ENCODE measurements at places on chromosomes 4 and X.
A peak's percentile ranks its signal among the peaks of the same experiment; 100 is the strongest.

DNA sequence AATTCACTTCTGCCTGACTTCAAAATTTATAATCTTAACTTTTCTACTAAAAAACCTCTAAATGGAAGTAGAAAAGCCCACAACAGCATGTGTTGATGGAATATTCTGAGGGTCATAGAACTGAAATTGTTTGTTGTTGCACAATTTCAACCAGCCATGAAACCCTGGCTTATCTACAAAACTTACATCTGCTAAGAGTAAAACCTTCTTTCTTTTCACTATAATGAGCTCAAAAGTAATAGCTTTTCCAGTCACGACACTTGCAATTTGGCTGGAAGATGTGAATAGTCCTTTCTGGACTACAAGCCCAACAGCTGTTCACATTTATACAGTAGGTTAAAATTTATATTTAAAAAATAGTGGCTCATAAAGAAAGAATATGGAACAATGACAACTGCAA is 250.0 kb downstream of the GPAT3 start:
- DNase-seq = no peak

DNA sequence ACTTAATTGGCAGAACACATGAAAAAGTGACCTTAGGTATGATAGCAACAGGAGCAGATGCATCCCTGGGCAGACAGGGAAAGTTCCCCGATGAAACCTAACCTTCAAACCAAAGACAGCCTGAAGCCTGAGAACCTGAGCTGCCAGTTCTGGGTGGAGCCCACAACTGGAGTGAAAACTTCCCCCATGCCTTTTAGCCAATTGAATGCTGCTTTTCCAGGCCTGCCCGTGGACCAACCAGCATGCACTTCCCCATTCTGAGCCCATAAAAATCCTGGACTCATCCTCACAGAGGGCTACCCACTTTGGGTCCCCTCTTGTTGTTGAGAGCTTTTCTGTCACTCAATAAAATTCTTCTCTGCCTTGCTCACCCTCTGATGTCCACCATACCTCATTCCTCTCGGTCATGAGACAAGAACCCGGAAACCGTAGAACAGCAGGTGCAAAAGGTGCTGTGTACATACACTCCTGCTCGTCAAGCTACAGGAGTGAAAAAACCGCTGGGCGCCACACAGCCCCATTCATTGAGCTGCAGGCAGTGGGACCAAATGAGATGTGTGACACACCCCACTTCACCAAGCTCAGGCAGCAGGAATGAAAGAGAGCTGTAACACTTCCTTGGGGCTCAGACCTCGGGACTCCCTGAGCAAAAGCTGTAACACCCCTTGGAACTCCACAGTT is 13.9 kb upstream of the SLC7A11 start:
- DNase-seq = no peak

- DNase-seq = no peak
These were observed 13.6 kb downstream of the G3BP2 start for GRCh38 chr4:75659512-75660031.

DNA sequence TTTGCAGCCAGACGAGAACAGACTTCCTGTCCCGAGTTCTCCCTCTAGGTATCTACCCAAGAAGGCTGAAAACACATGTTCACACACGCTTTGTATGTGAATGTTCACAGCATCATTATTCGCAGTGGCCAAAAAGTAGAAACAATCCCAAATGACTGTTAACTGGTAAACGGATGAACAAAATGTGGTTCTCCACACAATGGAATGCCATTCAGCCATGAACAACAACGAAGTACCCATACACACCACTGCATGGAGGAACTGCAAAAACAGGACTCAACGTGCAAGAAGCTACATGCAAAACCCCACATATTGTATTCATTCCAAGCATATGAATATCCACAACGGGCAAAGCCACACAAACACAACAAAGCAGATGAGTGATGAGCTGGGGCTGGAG is 45.0 kb downstream of the PDHA1 start:
- no peak for DNase-seq

- no peak for DNase-seq
These were observed 329.5 kb upstream of the ZFP42 start for GRCh38 chr4:187666034-187666433.

- DNase-seq = no peak
These were observed 123.9 kb downstream of the DMD start for GRCh38 chrX:33087411-33087810.

DNA sequence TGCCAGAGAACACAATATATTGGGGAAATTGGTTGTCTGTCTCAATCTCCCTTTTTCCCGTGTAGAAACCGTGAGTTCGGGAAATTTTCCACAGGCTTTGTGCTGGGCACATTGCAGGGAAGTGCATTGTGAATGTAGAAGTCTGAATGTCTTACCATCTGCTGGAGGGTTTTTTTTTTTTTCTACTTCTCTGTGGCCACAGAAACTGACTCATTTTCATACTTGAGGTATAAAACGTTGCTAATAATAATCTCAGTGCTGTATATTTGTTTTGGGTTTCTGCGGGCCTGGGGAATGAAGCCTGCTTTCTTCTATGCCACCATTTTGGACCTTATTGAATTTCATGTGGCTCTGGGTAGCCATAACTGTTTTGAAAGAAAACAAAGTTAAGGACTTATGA is 1001.2 kb downstream of the STIM2 start:
- DNase-seq = peak; percentile 61

DNA sequence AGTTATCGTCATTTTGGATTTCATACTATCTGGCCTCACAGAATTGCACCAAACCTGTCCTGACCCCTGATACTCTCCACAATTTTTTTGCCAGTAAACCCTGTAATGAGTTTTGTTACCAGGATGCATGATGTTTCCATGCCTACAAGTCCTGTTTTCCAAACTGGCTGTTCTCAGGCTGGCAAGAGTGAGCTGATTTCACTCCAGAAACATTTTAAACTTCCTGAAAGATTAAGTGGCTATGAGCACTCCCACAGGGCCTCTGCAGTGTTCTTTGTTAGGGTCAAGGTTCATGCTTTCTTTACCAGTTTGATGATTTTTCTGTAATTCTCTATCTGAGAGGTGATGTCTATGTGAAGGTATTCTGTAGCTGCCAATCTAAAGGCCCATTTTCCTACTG is 31.7 kb upstream of the PDLIM3 start:
- DNase-seq = peak; percentile 82

DNA sequence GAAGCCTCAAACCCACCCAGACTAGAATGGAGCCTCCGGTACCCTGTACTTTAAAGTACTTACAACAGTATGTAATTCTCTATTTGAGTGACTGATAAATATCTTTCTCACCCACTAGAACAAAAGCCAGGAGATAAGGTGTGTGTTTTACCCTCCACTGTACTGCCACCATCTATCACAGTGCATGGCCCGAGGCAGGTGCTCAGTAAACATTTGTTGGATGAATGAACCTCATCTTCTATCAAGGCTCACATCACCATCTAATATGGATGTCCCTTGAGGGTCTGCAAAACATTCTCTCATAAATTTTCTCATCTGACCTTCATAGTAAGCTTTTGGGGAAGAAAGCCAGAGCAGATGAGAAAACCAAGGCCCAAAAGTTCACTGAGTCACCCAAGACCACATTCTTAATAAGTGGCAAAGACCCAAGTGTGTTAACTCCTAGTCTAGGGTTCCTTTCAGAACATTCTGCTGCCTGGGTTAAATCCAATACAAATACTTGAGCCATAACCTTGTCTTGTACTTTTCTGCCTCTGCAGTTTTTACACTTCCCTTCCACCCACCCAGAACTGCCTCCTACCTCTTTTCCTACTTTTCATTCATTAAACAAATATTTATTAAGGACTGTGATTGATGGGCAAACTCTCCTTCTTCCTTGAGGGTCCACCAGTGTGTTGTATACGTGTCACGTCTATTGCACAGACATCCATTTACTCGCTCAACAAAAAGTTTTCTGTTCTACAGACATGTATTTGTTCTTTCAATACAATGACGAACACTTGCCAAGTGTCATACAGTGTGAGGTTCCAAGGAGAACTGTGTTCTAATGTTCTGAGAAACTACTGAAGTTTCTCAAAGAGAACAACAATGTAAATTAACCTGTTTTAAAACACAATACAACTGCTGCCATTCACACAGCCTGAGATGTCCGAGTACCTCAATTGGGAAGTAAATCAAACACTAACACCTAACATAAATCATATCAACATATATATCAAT is 35.7 kb downstream of the APBB2 start:
- peak; percentile 93 for DNase-seq

DNA sequence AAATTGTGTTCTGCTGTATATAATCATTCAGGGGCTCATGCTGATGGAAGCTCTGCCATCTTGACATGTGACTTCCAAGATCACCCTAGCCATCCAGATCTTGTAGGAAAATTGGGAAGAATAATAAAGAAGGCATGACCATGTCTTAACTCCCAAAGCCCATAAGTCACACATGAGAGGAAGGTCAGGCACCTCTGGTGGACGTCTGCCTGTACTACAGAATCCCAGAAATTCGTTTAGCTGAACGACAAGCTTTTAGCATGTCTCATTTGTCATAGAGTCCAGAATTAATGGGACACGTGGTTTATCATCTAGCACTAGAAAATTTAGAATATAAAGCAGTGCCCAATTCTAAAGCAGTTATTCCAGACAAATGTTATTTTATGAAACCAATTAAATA is 212.7 kb downstream of the CENPC start:
- no peak for DNase-seq

- peak; percentile 71 for DNase-seq
These were observed 85.5 kb downstream of the CT47B1 start for GRCh38 chrX:120790118-120790517.

DNA sequence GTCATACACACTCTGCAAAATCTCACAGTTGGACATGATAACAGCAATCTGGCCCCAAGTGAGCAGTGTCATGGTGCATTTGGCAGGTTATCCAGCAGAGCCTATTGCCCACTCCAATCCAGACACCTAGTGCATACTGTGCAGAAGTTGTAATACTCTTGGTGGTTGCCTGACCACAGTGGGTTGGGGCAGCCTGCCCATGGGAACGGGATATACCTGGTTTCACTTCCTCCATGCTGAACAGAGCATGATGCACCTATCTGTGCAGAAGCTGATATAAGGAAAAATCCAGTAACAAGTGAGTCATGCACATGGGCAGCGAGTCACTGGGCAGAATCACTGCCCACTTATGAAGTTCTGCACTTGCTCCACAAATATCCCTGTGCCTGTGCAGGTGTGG is 105.3 kb upstream of the IGSF1 start:
- DNase-seq = no peak

DNA sequence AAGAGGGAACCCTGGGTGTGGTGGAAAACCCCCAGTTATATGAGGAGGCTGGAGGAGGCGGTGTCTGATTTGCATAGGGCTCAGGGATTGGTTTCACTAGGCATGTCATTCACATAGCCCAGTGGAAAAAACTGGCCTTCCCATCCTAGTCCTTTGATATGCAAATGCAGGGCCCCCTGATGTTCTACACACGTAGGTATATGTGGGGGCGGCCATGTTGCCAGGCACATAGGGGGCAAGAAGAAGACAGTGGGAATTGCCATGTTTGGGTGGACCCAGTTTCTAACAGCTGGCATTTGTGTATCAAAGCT is 34.0 kb upstream of the ENPP6 start:
- DNase-seq = no peak

Data from IMR-90 (cell line).